NCI-H1105 (cell line): ENCODE measurements at places on chromosomes 2 and 18.

GRCh38 chr2:171509945-171510731 lies 12.1 kb upstream of the CYBRD1 start:
- DNase-seq: no peak

GRCh38 chr18:68409576-68409975 lies 305.3 kb downstream of the TMX3 start:
- DNase-seq: no peak

DNA sequence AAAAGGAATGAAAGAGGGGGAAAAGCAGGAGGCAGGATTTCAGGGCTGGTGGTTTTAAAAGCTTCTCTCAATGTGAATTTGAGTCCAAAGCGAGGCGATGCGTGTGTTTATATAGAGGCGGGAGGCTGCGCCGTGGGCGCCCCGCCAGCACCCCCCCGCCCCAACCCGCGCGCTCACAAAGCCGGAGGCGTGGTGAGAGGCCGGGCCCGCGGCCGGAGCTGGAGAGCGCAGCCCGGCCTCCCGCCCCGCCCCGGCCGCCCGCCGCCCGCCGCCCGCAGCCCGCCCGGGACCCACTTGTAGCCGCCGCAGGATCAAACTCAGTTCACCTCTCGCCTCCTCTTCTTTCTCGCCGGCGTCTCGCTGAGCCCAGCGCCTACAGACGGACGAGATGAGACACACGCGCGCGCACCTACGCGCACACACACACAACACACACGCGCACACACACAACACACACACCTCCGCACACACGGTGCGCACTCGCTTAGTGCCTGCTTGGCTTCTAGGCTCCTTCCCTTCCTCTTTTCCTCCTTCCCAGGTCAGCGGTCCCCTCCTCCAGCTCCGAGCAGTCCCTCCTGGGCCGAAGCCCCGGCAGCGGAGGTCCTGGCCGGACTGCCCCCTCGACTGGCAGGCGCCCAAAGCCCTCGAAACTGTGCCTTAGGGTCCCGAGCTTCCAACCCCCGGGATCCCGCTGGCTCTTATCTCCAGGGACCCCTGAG lies 1.3 kb upstream of the CYP26B1 start:
- DNase-seq: no peak

- no peak for DNase-seq
Measured at GRCh38 chr2:191474464-191474863, 203.5 kb upstream of the NABP1 start.

DNA sequence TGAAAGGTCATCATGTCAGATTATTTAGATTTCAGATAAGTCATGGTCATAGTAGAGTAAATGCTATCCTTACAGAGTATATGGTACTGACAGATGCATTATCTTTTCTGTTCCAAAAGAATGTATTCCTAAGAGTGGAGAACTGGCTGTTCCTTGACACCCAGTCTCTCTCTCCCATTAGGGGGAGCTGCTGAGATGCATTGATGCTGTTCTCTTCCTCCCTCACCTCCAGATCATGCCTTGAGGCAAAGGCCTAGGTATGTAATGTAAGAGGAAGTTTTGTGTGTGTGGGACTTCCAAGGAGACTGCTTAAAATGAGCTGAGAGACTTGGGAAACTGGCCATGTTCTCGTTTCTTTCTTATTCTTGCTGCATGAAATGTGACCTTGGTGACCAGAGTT lies 979.5 kb upstream of the CELF4 start:
- no peak for DNase-seq

DNA sequence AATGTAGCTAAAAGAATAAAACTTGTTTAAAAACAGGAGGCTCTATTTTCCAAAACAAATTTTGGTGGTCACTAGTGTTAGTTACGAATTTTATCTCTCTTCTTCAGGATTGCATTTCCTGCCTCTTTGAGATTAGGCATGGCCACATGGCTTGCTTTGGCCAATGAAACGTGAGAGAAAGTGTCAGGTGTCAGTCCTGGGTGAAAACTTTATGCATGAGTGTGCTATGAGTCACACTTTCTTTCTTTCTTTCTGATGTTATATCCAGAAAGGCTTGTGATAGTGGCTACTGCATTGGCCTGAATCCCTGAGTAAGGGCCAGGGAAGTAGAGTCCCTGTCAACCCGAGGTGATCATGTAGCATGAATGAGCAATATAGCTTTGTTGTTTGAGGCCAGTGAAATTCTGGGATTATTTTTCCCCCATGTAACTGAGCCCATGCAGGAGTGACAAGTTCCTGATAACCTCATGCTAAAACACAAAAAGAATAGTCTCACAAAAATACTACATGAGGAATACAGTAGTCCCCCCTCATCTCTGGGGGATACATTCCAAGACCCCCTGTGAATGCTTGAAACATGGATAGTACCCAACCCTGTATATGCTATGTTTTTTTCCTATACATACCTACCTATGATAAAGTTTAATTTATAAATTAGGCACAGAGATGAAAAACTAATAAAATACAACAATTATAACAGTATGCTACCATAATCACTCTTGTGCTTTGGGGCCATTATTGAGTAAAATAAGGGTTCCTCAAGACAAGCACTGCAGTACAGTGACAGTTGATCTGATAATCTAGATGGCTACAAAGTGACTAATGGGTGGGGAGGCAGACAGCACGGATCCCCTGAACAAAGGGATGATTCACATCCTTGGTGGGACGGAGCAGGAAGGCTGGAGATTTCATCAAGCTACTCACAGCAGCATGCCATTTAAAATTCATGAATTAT lies 109.5 kb downstream of the CDC42EP3 start:
- no peak for DNase-seq

DNA sequence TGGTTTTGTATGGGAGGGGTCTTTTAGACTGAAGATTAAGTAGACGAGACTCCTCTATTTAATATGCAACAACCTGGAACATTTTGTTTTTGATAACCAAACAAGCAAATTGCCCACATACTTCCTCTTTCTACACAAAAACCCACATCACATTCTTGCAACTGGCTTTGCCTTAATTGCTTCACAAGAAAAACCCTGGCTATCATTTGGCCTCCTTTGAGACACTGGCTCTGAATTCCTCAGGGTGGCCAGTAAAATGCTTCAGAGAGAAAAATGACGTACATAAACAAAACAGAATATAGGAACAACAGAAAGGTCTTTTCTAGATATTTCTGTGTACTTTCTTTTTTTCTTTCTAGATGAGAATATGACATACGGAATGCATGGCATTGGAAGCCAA lies 103.0 kb downstream of the TRIB2 start:
- no peak for DNase-seq

DNA sequence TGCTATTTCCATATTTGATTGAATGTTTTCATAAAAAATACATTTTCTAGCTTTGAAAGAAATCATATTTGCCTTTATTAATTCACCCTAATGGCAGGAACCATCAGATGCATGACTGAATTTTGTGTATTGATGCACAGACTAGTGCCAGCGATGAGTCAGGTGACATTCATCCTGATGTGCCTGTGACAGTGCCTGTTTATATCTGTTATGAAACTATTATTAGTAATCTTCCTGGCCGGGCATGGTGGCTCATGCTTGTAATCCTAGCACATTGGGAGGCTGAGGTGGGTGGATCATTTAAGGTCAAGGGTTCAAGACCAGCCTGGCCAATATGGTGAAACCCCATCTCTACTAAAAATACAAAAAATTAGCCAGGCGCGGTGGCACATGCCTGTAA lies 170.0 kb downstream of the TSN start:
- no peak for DNase-seq
